Stimulated activated CD8-positive, alpha-beta memory T cell treated with anti-CD3 and anti-CD28 coated beads, Interleukin-15, amount 100 ng/mL, for 24 hours (primary cell): ENCODE measurements at places on chromosomes 2 and 18.

DNA sequence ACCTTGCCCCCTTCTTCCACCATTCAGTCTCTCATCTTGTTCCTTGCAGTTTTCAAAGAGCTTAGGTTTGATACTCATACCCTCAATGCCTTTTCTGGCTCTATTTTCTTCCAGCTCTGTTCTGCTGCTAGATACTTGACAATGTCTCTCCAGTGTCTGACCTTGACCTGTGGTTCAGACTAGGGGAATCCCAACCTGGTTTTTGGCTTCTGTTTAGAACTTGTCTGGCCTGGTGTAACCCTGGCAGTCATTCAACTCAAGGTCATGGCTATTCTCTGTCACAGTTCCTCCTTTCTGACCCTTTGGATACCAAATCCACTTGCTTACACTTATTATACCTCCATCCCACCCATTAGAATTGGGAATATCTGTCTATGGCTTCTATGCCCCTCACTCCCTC, 31.8 kb upstream of the IMP4 start:
- no peak for DNase-seq

DNA sequence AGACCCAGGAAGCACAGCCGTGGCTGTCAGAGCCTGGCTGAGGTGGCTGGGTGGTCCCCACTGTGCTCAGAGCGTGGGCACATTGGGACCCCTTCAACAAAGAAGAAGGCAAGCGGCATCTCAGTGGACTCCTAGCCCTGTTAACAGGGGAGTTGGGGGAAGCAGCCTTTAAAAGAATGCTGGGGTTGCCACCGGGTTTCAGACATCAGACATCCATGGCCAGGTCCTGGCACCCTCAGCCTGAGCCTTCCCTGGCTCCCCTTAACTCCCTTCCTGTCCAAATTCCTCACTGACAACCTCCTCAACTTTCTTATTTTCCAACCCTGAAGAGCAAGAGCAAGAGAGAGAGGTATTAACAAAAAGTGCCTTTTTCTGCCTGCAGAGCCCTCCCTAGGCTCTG, 24.8 kb upstream of the GNAL start:
- no peak for DNase-seq

DNA sequence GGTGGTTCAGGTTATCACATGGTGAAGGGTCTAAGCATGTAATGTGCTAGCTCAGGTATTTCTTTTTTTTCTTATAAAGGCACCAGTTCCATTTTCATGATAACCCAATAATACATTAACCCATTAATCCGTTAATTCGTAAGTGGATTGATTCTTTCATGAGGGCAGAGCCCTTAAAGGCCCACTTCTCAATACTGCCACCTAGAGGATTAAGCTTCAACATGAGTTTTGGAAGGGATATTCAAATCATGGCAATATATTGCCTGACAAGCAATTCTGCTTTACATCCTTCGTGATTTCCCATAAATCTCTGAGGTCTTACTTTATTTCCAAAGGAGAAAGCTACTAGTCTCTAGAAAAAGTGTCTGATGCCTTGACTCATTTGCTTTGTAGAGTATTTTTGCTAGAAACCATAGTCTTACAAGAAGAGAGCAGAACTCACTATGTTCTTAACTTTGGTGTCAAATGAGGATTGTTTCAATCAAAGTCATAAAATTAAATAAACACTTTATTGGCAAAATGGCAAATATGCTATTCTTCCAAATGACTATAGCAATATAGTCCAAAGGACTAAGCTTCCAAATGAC, 271.3 kb downstream of the KCNS3 start:
- no peak for DNase-seq

DNA sequence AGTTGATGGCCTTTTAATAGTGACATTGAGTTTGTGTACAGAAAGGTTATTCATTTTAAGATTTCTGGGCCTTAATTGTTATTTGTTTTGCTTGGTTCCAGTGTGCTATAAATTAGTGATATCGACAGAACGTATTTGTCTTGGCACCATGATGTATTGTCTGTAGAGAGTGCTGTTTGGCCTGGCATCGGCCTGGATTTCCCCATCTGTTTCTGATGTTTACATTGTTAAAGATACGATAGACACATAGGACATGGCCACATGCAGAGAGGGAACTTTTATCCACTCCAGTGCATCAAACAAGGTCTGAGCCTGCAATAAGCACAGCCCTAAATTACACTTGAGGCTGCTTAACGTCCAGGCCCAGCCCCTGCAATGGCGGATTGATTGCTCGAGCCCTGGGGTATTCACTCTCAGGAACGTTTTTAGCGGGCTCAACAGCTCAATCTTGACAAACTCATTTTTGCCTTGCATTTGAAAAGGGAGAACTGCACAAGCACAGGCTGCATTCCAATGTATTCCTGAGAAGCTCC, 144.7 kb downstream of the SLC4A3 start:
- no peak for DNase-seq

GRCh38 chr2:96305979-96306308, 598 bp upstream of the SNRNP200 start:
- no peak for DNase-seq

DNA sequence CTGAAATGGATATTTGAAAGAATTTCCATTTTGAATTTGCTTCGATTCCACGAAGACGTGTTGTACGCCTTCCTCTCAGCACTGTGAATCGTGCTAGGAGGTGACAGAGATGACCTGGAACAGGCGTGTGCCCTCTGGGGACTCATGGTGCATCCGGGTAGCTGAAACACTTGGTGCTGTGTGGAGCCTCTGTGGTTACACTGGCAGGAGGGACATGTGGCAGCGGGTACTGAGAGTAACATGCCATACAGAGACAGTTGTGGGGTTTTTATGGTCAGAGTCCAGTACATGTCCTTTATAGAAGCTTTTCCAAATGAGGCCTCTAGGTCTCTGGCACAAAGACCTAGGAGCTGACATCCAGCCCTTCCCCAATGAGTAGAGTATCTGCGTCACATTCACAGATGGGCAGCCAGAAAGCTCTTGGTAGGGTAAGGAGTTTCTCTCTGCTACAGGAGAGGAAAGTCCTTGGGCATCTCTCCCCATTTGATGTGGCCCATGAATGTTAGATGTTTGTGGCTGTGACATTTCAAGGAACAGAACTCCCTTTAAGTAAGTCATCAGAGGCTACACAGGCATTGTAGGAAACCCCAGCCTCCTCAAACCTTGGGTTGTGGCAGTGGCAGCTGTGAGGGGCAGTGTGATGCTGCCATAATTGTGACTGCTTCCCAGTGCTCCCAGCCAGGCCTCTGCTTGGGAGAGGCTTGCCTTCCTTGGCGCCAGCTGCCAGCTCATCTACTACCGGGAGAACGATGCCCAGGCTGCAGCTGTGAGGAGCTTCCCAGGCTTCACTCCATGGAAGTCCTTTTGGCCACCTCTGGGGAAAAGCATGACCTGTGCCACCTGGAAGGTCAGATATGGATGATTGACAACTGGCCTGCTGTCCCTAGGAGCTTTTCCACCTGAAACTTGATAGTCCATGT, 80.6 kb downstream of the ACOXL start:
- no peak for DNase-seq
